Endothelial cell (in vitro differentiated cells): ENCODE measurements at places on chromosomes 12 and 14. TPM values are rescaled to one million over a fixed set of nuclear protein-coding genes. Genes with fewer than 3 reads are reported as not detected.

GRCh38 chr14:57831981-57832380, 33.9 kb downstream of the SLC35F4 start:
- no peaks in the 10 kb centered on the region for H3K36me3 ChIP-seq
- peak; percentile 11 for DNase-seq
- H3K4me3 ChIP-seq: no peak overlapping the region

GRCh38 chr12:129381715-129382114, 522.1 kb downstream of the TMEM132D start:
- no peaks in the 10 kb centered on the region for H3K27me3 ChIP-seq
- DNase-seq: no peak
- H3K4me3 ChIP-seq: no peak overlapping the region
- peaks cover 3% of the 10 kb centered on the region for H3K36me3 ChIP-seq

- no peaks in the 10 kb centered on the region for H3K27me3 ChIP-seq
- H3K27ac ChIP-seq: no peak overlapping the region
- H3K4me3 ChIP-seq: no peak overlapping the region
- no peaks in the 10 kb centered on the region for H3K36me3 ChIP-seq
- no peak for DNase-seq
- peaks cover 8% of the 10 kb centered on the region for H3K4me1 ChIP-seq
Observed at GRCh38 chr14:55103971-55104954, 24.8 kb upstream of the LGALS3 start.

DNA sequence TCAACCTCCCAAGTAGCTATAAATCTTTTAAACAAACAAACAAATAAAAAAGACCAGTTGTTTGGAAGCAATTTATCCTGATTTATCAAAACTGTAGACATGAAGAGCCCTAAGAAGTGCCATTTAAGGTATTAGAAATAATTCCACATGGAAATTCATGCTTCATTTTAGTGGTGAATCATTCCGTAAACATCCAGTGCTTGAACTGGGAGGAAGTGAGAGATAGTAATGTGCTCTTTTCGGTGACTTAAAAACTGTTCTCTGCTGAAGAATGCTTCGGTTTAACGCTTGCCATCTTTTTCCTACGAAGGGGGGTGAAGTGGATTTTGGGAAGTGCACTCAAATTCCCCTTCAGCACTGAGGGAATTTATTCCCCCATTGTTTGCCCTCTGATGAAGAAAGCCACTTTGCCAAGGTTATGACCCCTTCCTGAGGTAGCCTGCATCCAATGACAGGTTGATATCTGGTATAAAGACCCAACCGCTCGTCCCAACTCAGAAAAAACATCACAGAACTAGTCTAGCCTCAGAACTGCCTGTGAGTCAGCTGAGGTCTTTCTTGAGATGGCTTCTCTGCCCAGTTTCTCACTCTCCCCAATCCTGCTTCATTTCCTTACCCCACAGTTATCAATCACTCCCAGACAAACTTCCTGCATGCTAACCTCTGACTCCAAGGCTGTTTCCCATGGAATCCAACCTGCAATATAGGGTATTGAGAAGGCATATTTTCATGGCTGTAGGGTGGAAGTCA, 244.1 kb downstream of the AEBP2 start:
- H3K27me3 ChIP-seq: peaks cover 3% of the 10 kb centered on the region
- DNase-seq: no peak
- H3K4me3 ChIP-seq: no peak overlapping the region
- H3K4me1 ChIP-seq: peaks cover 24% of the 10 kb centered on the region
- H3K36me3 ChIP-seq: no peaks in the 10 kb centered on the region

GRCh38 chr12:49413010-49413409, 45.7 kb downstream of the SPATS2 start:
- H3K4me3 ChIP-seq: no peak overlapping the region
- no peaks in the 10 kb centered on the region for H3K27me3 ChIP-seq
- no peak overlapping the region for H3K27ac ChIP-seq
- H3K4me1 ChIP-seq: no peaks in the 10 kb centered on the region

DNA sequence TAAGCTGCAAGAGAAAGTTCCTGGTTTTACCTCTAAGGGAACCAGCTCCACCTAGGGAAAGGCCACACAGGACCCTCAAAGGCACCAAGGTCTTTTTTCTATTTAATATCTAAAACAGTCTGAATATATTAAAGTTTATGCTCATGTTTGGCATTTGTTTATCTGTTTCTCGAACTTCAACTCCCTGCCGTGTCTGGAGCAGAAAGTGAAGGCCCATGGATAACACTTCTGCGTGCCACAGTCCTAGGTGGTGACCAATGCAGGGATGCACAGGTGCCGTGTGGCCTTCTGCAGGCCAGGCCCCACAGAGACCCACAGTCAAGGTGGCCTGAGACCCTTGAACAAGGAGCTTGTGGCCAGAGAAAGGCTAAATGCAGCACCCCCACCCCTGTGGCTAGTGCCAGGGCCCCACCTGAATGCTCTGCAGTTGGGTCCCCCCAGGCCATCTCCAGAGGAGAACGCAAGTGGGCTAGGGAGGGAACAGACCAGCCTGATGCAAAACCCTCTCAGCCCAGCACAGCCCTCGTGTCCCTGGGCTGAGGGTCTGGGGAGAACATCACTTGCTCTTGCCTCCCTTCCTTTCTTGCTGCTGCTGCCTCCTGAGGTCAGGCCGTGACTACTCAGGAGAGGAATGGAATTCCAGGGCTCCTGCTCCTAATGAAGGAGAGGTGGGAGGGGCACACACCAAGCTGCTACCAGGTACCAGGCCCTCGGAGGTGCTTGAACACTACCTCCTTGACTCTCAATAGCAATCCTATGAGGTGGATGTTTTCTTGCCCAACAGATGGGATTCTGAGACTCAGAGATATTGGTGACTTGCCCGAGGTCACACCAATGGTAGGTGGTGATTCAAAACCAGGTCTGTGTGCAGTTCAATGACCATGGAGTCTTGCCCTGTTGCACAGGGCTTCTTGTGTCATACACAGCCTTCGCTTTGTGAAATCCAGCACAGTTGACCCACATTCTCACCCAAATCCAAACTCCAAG, 45.4 kb downstream of the PSMA6 start:
- DNase-seq: no peak
- H3K36me3 ChIP-seq: no peaks in the 10 kb centered on the region
- peak overlapping the region; percentile 75 for H3K27ac ChIP-seq

DNA sequence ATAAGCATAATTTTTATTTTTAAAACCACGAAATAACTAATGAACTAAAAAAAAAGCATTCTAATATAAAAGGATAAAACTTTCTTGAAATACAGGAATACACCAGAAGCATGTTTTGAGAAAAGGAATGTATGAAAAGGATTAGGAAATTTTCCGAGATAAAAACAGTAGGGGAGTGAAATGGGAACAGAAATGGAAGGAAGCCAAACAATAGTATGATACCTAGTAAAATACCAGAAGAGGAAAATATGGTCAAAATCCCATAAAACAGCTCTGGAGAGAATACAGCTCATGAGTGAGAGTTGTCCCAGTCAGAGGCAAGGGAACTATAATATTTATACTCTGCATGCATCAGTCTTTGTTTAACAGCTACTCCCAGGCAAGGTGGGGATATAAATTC, 1016.2 kb downstream of the SLC6A15 start:
- H3K27ac ChIP-seq: no peak overlapping the region
- no peaks in the 10 kb centered on the region for H3K36me3 ChIP-seq
- no peak for DNase-seq

- peak within 1 kb of the TSS; percentile 54 for H3K4me3 ChIP-seq
- peaks cover 5% of the 10 kb centered on the region for H3K36me3 ChIP-seq
- peak; percentile 64 for DNase-seq
- H3K4me1 ChIP-seq: peaks cover 4% of the 10 kb centered on the region
- H3K27ac ChIP-seq: peak within 1 kb of the TSS; percentile 69
- H3K27me3 ChIP-seq: no peaks in the 10 kb centered on the region
Observed at GRCh38 chr12:39619660-39620433, at the start of gene ABCD2. Gene ABCD2 (minus strand): TSS chr12:39619803. CDS start chr12:39619615, 188 bp downstream.

- no peaks in the 10 kb centered on the region for H3K27me3 ChIP-seq
- H3K27ac ChIP-seq: no peak overlapping the region
- H3K4me3 ChIP-seq: no peak overlapping the region
- no peaks in the 10 kb centered on the region for H3K4me1 ChIP-seq
Observed at GRCh38 chr12:118743896-118744700, 237.2 kb upstream of the SRRM4 start.

DNA sequence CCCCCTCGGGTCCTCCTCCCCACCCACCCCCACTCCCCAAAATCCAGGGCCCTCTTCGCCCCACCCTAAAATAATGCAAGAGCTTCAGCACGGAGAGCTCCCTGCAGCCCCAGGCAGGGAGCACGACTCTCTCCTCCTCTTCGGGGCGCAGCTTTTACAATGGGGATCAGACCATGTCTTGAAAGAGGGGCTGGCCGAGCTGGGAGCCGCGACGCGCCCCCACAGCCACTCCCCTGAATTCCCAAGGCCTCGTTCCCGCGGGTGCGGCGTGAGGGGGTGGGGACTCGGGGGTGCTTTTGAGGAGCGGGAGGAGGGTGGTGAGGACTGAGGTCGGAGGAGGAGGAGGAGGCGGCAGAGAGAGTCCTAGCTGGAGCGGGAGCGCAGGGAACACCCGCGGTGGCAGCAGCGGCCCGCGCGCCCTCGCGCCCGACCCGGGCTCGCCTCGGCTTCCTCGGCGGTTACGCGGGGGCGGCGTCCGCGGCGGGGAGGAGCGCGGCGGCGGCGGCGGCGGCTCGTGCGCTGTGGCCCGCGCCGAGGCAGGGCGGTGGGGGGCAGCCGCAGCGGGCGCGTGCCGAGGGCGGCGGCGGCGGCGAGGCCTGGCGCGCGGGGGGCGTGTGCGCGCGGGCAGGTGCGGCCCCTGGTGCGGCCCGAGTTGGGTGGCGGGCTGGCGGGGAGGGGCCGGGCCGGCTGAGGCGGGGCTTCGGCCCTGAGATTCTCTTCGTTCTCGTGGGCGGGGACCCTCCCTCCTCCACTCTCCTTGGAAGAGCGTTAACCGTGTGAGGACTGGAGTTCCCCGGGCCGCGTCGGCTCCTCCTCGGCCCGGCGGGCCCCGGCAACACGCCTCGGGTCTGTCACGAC, at the start of gene ANKS1B:
Gene ANKS1B, minus strand, starts transcription at position 666 of the 858 bp plus-strand sequence. CDS start 699 bp downstream, outside the sequence.
- peak; percentile 55 for DNase-seq
- peak within 1 kb of the TSS; percentile 94 for H3K4me3 ChIP-seq
- peaks cover 5% of the 10 kb centered on the region for H3K4me1 ChIP-seq
- H3K27me3 ChIP-seq: peaks cover 3% of the 10 kb centered on the region
- H3K27ac ChIP-seq: no peak within 1 kb of the TSS

DNA sequence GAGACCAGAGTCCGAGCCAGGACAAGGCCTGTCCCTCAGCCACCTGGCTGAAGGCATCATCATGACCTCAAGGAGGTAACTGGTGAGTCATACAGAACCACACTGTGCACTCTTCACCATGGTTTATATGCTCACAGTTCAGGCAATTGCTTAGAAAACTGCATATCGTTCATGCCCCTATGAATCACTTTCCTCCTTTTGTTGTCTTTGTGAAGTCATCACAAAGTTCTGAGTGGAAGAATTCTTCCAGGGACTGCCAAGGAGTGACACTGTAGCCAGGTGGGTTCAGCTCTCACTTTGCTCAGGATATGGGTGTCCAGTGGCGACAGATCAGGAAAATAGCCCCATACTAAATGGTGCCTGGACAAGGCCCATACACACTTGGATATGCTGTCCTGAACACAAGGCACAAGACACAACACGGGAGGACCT, 92.5 kb downstream of the DPF3 start:
- no peak overlapping the region for H3K4me3 ChIP-seq
- H3K27me3 ChIP-seq: peaks cover 5% of the 10 kb centered on the region
- H3K4me1 ChIP-seq: peaks cover 6% of the 10 kb centered on the region
- peaks cover 9% of the 10 kb centered on the region for H3K36me3 ChIP-seq
- no peak overlapping the region for H3K27ac ChIP-seq

DNA sequence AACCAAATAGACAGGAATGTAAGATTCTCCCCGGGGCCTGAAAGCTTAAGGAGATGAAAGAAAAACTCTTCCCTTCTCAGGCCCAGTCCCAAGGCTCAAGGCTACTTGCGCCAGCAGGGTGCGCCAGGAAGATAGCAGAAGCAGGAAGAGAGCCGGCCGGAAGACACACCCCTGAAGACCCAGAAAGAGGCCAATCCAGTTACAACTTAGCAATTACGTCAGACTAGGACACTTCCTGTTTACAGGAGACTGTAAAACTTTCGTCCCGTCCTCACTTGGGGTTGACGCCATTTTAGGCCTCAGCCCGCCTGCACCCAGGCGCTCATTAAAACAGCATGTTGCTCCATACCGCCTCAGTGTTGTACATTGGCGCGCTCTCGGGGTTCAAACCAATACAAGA, 9.4 kb downstream of the COX16 start:
- H3K4me3 ChIP-seq: no peak overlapping the region
- H3K36me3 ChIP-seq: peaks cover 10% of the 10 kb centered on the region
- no peak overlapping the region for H3K27ac ChIP-seq
- no peak for DNase-seq

GRCh38 chr14:89564286-89564957, 147.4 kb upstream of the FOXN3 start:
- peaks cover 15% of the 10 kb centered on the region for H3K36me3 ChIP-seq
- no peak overlapping the region for H3K4me3 ChIP-seq
- peaks cover 6% of the 10 kb centered on the region for H3K27me3 ChIP-seq

GRCh38 chr12:5220835-5221234, 177.2 kb downstream of the KCNA5 start:
- H3K4me3 ChIP-seq: no peak overlapping the region
- H3K27me3 ChIP-seq: peaks cover 2% of the 10 kb centered on the region
- DNase-seq: no peak
- H3K36me3 ChIP-seq: no peaks in the 10 kb centered on the region

GRCh38 chr12:92002673-92003382, 142.8 kb downstream of the BTG1 start:
- H3K4me1 ChIP-seq: no peaks in the 10 kb centered on the region
- H3K4me3 ChIP-seq: no peak overlapping the region
- no peak for DNase-seq
- no peaks in the 10 kb centered on the region for H3K36me3 ChIP-seq
- H3K27ac ChIP-seq: no peak overlapping the region

DNA sequence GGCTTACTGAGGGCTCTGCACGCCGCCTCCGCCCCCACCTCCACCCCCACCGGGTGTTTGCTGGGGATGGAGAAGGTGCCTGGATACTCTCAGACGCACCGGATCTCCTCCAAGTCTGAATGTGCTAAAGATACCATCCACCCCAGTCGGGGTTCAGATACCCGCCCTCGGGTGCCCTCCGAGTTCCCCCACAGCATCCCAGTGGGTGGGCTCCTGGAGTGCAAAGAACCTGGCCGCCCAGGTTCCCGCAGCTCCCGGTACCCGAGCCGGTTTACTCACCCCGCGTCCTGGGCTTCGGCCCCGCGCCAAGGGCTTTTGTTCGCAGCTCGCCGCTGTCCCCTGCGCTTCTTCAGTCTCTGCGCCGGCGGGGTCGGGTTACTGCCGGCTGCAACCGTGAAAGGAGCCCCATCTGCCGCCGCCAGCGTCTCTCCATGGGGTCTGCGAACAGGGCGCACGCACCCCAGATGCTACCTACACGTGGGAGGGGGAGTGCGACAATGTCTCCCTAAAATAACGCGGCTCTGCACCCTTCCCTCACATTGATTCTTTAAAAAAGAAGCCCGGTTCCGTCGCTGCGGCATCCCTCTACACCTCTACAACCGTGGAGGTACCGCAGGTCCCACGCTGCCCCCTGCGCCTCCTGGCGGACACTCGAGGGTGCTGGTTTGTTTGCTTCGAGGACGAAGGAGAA, at the start of gene CCDC177:
Gene CCDC177, minus strand, starts transcription at position 609 of the 691 bp plus-strand sequence. CDS start 1,249 bp downstream, outside the sequence.
- H3K36me3 ChIP-seq: peaks cover 4% of the 10 kb centered on the region
- H3K27me3 ChIP-seq: peaks cover 10% of the 10 kb centered on the region
- H3K4me1 ChIP-seq: peaks cover 6% of the 10 kb centered on the region
- DNase-seq: peak; percentile 74
- peak within 1 kb of the TSS; percentile 80 for H3K4me3 ChIP-seq
- no peak within 1 kb of the TSS for H3K27ac ChIP-seq

AKAP6 gene
- total RNA-seq: 4.4 TPM

KRT74 gene
- not detected for total RNA-seq

HNF1A gene
- total RNA-seq: not detected

CCDC197 gene
- total RNA-seq: not detected

NKX2-1 gene
- not detected for total RNA-seq

OR4K1 gene
- total RNA-seq: not detected
